Activated CD4-positive, alpha-beta T cell treated with anti-CD3 and anti-CD28 coated beads, Interleukin-2, amount 50 U/mL, for 48 hours (primary cell): ENCODE measurements at places on chromosomes 6 and 20.
A peak's percentile ranks its signal among the peaks of the same experiment; 100 is the strongest.

GRCh38 chr6:5085648-5086293 lies 630 bp downstream of the PPP1R3G start:
- DNase-seq = peak; percentile 19

- DNase-seq = no peak
Measured at GRCh38 chr6:35024551-35025054, 116.5 kb downstream of the TCP11 start.

DNA sequence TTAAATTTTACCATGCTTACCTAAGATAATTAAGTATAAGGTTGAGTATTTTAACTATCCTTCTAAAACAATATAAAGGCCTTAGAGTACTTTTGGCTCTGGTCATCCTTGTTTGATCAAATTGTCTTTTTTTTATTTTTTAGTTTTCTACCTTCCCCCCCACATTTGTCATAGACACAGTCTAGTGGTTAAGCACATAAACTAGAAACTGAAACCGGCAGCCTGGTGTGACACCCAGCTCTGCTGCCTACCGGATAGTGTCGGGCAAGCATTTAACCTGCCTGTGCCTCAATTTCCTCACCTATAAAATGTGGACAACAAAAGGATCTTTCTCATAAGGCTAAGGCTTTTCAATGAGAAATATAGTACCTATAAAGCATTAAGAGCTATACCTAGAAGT lies 21.6 kb upstream of the TULP4 start:
- DNase-seq = peak; percentile 62

GRCh38 chr6:4466769-4467480 lies 309.3 kb upstream of the CDYL start:
- DNase-seq = no peak

DNA sequence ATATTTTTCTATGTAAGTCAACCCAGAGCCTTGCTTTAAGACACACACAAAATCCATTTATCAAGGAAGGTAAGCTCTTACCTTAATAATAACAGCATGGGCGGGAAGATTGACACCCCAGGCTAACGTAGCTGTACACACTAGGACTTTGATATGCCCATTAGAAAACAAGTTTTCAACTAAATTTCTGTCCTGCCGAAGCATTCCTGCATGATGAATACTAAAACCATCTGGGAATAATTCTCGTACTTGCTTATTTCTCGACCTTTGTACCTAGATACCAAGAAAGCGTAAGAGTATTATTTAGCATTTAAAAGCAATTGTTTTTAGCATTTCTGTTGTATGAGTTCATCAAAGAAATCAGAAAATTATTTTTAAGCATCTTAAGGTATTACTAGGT lies 197.5 kb upstream of the SIM1 start:
- no peak for DNase-seq

- DNase-seq = peak; percentile 62
Measured at GRCh38 chr20:58692579-58693225, at the start of gene NPEPL1. TSS of gene NPEPL1 (plus strand) at chr20:58692800. CDS start at chr20:58692901, 101 bp downstream.

- DNase-seq = no peak
Measured at GRCh38 chr6:107869871-107870270, 45.8 kb upstream of the SCML4 start.

GRCh38 chr20:1654996-1655395 lies 2.6 kb downstream of the SIRPG start:
- DNase-seq = no peak
